ENCODE measurements at places on chromosomes 1 and 21.

DNA sequence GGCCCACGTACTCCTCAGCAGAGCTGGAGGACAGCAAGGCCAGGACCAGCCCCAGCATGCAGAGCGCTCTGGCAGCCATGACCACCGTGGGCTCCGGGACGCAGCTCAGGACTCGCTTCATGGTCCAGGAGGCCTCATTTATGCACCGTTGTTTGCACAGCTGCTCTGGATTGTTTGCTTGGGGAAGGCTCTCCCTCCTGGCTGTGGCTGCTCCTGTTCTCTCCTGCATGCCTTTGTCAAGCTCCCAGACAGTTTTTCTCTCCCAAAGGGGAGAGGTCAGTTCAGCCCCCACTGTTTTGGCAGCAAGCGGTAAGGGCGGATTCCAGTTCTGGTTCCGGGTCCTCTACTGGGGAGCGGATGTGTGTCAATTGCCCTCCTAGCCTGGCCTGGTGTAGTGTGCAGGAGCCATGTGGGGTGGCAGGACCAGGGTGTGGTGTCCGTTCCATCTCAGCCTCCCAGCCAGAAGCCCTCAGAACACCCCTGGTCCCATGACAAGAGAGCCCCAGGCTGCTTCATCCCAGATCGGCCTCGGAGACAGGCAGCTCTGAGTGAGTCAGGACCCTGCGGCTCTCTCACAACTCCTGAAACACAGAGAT is at the start of gene TFF3:
TFF3 (minus strand) TSS at position 114 of the 596 bp plus-strand sequence; CDS start at position 79, 35 bp downstream.
- DNase-seq: no peak

- DNase-seq: no peak
Measured at GRCh38 chr1:17060306-17060749, 6.5 kb upstream of the SDHB start.

- no peak for DNase-seq
Measured at GRCh38 chr1:228015276-228016180, 8.7 kb downstream of the WNT3A start.

DNA sequence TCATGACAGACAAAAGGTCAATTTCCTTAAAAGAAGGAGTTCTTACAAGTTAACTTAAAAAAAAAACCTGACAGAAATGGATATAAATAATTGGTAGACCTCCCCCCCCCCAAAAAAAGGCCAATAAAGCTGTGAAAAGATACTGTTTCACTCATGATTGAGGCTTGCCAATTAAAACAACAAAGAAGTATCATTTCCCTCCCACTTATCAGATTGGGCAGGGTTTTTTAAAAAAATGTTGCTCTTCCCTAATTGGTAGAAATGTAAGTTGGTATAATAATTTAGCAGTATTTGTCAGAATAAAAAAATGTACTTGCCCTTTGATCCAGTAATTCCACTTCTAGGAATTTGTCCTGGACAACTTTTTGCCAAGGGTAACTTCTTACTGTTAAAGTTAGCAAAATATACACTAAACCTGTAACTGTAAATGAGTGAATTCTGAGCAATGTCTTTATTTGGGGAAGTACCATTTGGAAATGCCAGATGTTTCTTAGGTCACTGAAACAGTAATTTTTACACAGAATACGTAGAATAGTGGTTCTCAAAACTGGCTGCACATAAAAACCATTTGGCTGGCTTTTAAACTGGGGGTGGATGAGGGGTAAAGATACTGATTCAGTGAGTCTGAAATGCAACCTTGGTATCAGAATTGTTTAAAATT is 17.5 kb downstream of the RNF2 start:
- no peak for DNase-seq

- DNase-seq: no peak
Measured at GRCh38 chr1:15033264-15033663, 120.3 kb upstream of the TMEM51 start.

DNA sequence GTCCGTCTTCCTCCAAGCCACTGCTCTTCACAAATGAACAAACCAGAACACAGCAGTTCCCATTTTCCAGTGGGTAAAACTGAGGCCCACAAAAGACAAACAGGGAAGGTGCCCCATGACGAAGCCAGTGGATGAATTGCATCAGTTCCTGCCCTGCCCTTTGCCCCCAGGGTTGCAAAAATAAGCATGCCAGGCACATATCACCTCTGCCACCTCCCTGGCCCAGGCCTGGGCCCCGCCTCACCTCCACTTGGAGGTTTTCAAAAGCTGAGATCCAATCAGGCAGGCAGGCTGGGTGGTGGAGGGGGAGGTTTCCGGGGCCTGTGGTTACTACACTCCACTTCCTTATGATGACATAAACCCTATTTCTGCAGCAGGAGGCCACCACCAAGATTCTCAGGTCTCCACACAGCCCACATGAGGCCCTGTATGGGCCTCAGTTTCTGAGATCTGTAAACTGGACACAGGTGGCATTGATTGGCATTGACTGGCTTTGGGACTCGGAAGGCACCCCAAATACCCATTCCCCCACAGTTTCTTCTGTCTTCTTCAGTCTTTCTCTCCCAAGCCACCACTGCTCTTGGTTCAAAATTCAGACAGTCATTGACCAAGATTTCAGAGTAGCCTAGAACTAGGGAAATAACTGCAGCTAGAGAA is 4.1 kb downstream of the KIF21B start:
- DNase-seq: peak; percentile 31

DNA sequence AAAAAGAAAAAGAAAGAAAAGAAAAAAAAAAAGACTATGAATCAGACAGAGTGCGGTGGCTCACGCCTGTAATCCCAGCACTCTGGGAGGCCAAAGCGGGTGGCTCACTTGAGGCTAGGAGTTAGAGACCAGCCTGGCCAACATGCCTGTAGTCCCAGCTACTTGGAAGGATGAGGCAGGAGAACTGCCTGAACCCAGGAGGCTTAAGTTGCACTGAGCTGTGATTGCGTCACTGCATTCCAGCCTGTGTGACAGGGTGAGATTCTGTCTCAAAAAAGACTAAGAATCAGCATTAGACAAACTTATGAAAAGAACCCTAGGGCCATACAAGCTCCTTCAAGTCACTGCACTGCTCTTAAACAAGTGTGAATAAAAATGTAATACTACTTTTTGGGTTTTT is 16.9 kb downstream of the PSMB4 start:
- DNase-seq: peak; percentile 6

DNA sequence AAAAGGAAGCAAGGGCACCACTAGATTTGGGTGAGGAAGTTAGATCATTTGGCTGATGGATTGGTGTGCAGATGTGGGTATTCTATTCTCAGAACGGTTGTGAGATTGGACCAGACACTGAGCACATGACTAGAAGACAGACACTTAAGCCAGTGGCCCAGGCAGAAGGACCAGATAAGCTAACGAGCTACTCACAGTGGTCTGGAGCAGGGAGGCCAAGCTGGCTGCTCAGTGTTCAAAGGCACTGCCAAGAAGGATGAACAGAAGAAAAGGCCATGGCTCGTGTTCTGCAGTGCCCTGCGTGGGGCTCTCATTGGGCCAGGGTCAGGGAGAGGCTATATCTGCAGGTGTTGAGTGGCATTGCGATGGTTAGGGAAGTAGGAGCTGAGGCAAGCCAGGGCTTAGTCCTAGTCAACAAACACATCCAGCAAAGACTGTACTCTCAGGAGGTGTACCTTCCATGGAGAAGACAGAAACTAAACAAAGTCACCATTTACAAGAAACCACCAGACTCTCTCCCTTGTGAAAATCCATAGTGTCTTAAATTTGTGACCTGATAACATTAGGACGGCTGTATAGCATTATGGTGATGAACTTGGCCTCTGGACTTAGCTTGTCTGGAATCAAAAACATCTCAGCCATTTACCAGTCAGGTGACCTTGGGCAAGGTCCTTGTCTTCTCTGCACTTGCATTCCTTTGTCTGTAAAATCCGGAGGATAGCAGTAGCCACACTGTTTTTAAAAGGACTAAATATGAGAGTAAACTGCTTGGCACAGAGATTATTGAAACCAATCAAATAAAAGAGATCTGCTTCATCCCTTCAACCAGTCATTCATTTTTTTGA is 274.5 kb downstream of the SIPA1L2 start:
- DNase-seq: no peak

GRCh38 chr1:165217958-165218357 is 138.6 kb downstream of the LMX1A start:
- DNase-seq: no peak

DNA sequence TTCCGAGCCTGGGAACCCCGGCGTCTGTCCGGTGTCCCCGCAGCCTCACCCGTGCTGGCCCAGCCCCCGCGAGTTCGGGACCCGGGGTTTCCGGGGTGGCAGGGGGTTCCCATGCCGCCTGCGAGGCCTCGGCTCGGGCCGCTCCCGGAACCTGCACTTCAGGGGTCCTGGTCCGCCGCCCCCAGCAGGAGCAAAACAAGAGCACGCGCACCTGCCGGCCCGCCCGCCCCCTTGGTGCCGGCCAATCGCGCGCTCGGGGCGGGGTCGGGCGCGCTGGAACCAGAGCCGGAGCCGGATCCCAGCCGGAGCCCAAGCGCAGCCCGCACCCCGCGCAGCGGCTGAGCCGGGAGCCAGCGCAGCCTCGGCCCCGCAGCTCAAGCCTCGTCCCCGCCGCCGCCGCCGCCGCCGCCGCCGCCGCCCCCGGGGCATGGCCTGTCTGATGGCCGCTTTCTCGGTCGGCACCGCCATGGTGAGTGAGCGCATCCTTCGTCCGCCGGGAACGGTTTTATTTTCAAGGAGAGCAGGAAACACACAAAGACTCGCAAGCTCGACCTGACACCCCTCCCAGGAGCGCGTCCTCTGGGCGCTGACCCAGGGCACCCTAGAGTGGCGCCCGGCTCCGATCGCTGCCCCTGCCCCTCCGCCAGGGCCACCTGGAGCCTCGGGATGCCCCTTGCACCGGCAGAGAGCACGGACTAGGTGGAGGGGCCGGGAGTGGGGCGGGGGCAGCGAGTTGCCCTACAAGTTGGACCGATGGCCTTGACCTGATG is at the start of gene ABCG1:
ABCG1 (plus strand) TSS at position 305 of the 770 bp plus-strand sequence; CDS start at position 428, 123 bp downstream.
- DNase-seq: no peak

DNA sequence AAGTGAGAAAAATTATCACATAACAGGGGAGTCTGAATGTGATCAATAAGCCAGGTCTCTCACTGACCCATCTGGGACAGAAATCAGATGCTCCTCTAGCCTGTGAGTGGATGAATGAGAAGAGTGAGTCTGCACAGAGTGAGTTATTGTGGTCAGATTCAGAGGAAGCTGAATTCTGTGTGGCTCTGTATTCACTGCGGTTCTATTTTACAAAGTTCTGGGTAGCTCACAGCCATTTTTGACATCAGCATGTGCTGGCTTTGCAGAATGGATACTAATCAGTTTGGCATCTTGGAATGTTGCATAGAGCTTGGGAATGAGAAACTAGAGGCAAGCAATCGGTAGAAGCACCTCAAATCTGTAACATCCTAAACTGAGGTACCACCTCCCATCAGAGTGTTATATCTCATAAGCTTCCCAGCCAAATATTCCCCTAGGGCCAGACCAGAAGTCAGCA is 3.8 kb downstream of the COLGALT2 start:
- no peak for DNase-seq

GRCh38 chr1:72278461-72278860 is 3.9 kb downstream of the NEGR1 start:
- no peak for DNase-seq

- no peak for DNase-seq
Measured at GRCh38 chr1:214363386-214363785, 82.4 kb downstream of the SMYD2 start.

GRCh38 chr1:178055093-178055492 is 38.8 kb upstream of the RASAL2 start:
- DNase-seq: no peak

- no peak for DNase-seq
Measured at GRCh38 chr1:153312570-153313186, at the start of gene PGLYRP3. PGLYRP3 (minus strand) TSS chr1:153312952; CDS start chr1:153310665, 2,287 bp downstream.

GRCh38 chr1:153087652-153088051 is 6.7 kb downstream of the SPRR2E start:
- DNase-seq: no peak

GRCh38 chr21:42614811-42615351 is 38.5 kb upstream of the PDE9A start:
- DNase-seq: peak; percentile 91

- no peak for DNase-seq
Measured at GRCh38 chr1:230883967-230884366, 15.6 kb upstream of the C1orf198 start.

- DNase-seq: no peak
Measured at GRCh38 chr1:156081917-156082308, 352 bp downstream of the MEX3A start.

DNA sequence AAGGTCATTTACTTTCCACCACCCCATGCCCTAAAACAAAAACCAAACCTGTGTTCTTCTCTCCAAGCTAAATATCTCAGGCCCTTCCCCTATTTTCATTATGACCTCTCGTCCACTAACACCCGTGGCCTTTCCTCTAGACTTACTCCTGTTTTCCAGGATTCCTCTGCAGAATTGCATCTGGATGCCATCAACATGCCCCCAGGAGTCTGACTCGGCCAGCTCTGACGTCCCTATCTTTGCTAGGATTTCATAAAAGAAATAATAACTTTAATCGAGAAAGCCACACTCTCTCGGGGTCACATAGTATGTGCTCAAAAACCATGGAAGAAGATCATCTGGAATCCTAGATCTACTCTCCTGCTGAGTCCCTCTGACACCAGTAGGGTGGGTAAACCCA is 13.5 kb downstream of the FAM89A start:
- DNase-seq: no peak

- DNase-seq: no peak
Measured at GRCh38 chr1:15627343-15627988, 10.2 kb downstream of the DDI2 start.

GRCh38 chr1:101497881-101498559 is 261.2 kb downstream of the S1PR1 start:
- DNase-seq: no peak

DNA sequence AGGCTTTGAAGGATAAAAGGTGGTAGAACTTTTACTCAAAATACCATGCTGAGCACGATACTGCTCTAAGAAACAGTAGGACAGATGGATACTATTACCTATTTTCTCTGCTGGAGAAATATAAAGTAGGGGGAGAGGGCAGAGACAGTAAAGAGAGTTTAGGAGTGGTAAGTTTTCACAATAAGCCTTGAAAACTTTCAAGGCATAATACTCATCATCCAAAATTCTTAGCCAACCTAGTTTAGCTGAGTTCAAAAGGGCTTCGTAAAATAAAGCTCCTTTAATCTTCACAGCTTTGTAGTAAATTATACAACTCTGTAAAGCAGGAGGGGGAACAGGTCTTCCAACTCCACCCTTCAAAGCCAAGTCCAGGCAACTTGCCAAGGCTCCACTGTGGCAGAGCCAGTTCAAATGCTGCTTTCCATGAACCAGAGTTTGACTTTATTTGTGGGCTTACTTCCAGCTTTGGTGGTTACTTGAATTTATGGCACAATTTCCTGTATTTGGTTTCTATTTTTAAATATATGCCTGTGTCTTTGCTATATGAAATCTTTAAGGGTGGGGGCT is 15.5 kb downstream of the TEX38 start:
- no peak for DNase-seq

GRCh38 chr1:198276241-198276640 is 119.4 kb downstream of the NEK7 start:
- DNase-seq: no peak

Data from epithelial cell of prostate (primary cell).